ENCODE measurements at places on chromosomes 13 and 19.

GRCh38 chr19:56372281-56372680 lies 21.1 kb downstream of the ZNF582 start:
- no peak for DNase-seq

- DNase-seq = no peak
Observed at GRCh38 chr13:42549552-42549936, 24.4 kb upstream of the TNFSF11 start.

DNA sequence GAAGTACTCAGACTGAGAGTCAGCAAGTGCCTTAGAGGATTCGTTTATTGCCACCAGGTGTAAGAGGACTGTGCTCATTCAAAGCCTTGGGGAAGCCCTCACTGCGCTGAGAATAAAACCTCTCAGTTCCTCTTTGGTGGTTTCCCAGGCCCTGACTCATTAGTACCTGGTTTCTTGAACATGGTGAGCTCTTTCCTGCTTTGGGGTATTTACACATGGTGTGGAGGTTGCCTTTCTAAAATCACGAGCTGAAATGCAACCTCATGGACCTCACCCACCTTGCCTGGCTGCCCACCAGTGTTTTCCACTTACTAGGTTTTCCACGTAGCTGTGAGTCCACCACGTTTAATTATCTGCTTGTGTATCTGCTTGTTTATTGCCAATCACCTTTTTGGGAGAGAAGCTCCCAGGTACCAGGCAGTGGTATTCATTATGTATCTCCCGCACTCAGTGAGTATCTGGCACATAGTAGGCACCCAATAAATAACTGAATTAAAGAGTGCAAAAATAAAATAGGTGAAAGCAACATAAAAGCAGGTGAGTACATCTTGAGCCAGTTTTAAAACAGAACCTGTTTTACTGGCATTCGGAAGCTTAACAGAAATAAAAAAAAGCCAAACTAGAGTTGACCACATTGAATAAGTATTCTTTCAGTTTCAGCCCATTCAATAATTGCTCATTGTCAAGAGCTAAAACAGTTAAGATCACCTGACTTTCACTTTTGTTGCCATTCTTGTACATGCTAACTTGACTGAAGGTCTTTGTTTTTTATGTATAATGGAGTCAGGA lies 533.0 kb downstream of the MYO16 start:
- DNase-seq = no peak

- no peak for DNase-seq
Observed at GRCh38 chr13:113969973-113970611, 3.8 kb downstream of the C13orf46 start.

GRCh38 chr13:41674246-41674645 lies 216.9 kb downstream of the RGCC start:
- no peak for DNase-seq

DNA sequence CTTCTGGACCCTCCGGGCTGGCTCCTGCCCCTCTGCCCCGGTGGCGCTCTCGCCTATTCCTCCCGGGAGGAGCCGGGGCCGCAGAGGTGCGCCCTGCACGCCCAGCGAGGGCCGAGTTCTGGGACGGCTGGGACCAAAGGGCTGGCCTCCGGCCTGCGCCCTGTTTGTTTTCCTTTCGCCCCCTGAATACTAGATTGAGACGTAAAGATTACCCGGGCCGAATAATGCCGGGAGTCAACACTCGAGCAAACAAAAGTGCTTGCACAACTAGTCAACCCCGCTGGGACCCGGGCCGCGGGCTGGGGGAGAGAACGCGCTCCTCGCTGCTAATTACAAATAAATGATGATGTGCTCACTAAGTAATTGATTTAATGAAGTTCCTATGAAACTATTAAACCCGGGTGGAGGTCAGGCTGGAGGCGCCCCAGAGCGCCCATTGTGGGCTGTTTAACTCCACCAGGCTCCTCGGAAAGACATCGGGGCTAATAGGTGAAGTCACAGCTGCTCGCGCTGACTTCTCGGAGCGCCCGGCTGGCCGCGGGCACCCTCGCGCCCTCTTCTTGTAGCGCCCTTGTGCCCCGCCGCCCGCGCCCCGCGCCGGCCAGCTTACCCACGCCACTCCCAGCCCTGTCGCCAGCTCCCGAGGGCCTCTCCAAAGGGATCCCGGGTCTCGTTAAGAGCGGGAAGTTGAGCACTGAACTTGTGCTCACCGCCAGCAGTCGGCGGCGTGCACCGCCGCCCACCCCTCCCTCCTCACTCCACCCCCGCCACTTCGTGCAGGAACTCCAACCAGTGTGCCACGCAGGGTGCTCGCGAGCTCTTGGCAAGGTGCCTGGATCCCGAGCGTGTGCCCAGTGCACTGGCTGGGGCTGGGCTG lies 14.9 kb downstream of the ZIC5 start:
- no peak for DNase-seq

- DNase-seq = peak; percentile 16
Observed at GRCh38 chr13:52738719-52739467, 727 bp downstream of the CNMD start.

DNA sequence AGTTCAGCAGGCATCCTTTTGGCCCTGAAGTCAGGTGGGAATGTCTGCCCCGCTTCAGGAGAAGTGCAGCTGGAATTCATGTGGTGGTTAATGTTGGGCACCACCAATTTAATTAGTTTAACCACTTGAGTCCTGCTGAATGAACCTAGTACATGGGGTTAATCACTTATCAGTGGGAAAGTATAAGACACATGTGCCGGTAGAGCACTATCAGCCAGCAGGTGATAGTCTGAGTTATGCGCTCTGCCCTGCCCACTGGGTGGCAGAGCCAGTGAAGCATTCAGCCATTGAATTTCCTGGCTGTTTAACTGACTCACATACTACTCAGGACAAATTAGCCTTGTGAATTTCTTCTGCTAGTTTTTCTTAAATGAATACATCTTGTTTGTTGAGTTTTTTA lies 789.7 kb upstream of the PRR20A start:
- no peak for DNase-seq

GRCh38 chr19:21940684-21941083 lies 70.1 kb downstream of the ZNF208 start:
- DNase-seq = no peak

- DNase-seq = no peak
Observed at GRCh38 chr19:31674503-31675192, 325.4 kb upstream of the TSHZ3 start.

DNA sequence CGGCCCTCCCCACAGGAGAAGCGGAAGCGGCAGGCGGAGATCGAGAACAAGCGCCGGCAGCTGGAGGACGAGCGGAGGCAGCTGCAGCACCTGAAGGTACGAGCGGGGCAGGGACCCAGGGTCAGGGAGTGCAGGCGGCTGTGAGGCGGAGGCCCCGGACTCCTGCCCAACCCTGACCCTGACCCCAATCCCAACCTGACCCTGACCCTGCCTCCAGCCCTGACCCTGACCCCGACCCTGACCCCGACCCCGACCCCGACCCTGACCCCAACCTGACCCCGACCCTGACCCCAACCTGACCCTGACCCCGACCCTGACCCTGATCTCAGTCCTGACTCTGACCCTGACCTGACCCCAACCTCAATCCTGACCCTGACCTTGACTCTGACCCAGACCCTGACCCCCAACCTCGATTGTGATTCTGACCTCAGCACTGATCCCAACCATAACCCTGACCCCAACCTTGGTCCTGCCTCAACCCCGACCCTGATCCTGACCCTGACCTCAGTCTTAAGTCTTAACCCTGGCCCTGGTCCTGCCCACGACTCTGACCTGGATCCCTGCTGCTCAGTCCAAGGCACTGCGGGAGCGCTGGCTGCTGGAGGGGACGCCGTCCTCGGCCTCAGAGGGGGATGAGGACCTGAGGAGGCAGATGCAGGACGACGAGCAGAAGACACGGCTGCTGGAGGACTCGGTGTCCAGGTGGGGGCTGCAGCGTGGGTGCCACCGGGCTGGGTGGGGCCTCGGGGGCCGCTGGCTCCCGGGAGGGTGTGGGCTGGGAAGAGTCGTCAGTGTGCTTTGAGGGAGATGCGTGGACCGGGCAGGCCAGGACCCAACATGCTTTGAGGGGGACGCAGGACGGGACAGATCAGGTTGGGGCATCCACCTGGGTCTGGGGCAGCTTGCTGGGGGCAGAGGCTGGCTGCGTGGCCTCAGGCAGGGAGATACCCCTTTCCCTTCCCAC lies 18.5 kb downstream of the PALM start:
- no peak for DNase-seq

DNA sequence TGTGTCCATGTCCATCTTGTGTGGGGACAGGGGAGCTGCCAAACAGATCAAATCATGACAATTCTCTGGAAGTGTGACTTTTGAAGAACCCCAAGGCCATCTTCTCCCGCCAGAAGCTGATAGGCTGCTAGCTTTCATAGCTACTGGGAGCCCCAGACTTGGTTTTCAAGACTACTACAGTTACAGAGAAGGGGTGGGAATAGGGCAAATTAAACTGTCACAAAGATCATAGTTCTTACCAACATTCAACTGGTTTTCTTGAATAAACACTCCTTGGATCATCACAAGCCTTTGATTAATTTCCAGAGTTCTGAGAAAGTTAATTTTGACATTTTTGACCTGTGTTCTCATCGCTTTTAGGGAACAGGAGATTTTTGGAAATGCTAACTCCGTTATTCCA lies 67.8 kb upstream of the FARP1 start:
- DNase-seq = no peak

DNA sequence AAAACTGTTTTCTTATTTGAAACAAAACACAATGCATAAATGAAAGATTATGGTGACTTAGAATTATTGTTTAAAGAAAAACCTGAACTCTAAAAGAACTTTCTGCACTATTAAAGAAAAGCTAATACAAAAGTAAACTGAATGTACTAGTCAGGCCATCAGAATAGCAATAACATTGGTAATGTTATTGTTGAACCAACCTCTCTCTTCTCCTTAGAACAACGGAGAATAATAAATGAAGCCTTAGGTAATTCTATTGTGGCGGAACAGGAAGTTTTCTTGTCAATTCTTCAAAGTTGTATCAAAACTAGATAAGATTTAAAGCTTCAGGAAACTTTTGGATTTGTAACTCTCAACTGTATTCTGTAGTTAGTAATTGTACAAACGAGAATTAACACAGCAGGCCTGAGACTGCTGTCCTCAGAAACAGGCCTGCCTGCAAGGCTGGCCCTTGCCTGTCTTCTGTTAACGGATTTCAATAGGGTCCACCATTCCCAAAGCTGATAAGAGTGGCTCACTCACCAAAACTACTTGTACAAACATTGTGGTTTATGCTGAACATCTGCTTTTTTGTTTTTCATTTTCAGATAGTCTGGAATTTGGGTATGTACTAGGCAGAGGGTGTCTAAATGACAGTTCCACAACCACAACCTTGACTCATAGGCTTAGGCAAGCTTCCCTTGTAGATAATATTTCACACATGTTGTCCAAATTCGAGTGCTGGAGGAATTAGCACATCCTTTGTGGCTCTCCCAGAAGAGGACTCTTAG lies 825.8 kb downstream of the GPC5 start:
- DNase-seq = peak; percentile 72

DNA sequence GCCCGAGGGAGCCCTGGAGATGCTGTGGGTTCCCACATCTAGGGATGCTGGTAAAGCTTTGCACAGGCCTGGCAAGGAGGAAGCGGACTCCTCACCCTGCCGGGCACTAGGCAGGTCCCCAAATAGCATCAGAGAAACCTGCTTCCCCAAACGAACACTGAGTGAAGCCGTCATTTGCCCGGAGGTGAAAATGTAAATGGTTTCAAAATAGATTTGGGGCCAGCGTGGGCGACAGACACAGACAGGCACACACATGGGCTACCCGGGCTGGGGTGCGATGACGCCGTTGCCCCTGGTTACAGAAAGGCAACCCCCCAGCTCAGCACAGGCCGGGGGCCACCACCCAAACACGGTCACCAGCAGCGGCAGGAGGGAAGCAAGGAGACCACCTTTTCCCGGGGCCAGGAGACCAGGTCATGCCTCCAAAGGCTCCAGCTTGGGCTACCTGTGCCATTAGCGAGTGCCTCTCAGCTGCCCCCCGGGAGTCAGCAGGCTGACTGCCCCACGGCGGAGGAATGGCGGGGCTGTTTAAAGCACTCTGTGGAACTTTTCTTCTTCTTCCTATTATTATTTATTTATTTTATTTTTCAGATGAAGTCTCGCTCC lies 47.5 kb upstream of the NDUFS7 start:
- DNase-seq = no peak

- DNase-seq = no peak
Observed at GRCh38 chr13:96397807-96398206, 307.9 kb downstream of the HS6ST3 start.

GRCh38 chr13:98473788-98474144 lies 103.1 kb downstream of the STK24 start:
- DNase-seq = no peak

GRCh38 chr19:47241919-47242577 lies 11.0 kb upstream of the BBC3 start:
- no peak for DNase-seq

DNA sequence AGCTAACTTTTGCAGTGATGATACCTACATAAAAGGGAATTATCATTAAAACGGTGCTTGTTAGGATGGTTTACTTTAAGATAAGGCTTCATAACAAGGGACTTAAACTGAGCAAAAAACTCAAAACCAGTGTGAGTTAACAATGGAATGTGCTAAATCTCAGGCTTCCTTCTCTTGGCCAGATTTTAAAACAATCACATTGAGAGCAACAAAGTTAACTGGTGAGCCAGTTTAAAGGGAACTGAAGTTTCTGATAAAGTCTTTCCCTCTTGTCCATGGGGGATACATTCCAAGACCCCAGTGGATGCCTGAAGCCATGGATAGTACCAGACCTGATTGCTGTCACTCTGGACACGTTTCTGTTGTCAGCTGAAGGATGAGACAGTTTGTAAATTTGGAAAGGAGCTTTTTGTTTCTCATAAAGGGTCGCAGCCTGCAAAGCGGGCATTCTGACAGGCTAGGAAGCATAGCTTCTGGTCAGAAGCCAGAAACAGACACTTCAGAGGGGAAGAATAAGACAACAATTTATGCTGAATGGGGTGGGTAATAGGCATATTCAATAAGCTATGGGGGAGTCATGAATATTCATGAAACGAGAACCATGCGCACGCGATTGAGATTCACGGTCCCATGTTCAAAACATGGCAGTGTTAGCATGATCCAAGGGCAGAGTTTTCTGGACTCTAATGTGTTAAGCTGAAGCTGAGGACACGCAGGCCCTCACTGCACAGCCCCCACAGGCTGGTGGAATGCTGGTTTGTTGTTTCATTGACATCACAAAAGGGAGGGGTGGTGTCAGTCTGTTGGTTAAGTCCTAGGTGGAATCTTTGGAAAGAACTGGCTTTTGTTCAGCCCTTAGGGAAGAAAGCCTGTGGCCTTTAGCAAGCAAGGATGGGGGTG lies 150.6 kb upstream of the RNF113B start:
- no peak for DNase-seq

GRCh38 chr13:38341149-38341692 lies 8.4 kb upstream of the UFM1 start:
- DNase-seq = no peak

GRCh38 chr13:39318161-39318560 lies 279.9 kb downstream of the NHLRC3 start:
- no peak for DNase-seq

- peak; percentile 36 for DNase-seq
Observed at GRCh38 chr13:111247552-111247951, 72.9 kb upstream of the TEX29 start.

GRCh38 chr13:80400865-80401426 lies 60.0 kb upstream of the SPRY2 start:
- DNase-seq = no peak

All from muscle of back (tissue), 13 donors.